GM12892 (cell line): ENCODE measurements at places on chromosomes 7 and 10.

GRCh38 chr10:72459301-72459700 lies 104.6 kb upstream of the DNAJB12 start:
- no peak for DNase-seq

GRCh38 chr10:98366062-98366530 lies 48.9 kb downstream of the PYROXD2 start:
- no peak for DNase-seq

- no peak for DNase-seq
Observed at GRCh38 chr10:6198171-6198570, 4.6 kb upstream of the PFKFB3 start.

DNA sequence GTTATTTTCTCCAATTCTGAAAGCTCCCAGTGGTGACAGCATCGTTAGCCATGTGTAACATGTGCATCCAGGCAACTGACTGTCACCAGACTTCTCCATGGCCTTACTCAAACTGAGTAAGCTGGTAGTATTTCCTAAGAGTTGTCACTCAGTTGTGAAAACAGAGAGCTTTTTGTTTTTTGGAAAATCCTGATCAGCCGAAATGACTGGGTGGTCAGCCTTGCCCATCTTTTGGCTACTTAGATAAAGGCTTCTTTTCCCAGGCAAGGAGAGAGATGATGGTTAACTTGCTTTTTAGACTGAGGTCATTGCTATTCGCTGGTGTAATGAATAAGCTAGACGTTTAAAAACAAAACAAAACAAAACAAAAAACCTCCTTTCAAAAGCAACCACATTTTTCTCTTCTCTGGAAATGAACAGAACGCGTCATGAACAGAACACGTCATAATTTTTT lies 159.5 kb upstream of the KLF14 start:
- no peak for DNase-seq

DNA sequence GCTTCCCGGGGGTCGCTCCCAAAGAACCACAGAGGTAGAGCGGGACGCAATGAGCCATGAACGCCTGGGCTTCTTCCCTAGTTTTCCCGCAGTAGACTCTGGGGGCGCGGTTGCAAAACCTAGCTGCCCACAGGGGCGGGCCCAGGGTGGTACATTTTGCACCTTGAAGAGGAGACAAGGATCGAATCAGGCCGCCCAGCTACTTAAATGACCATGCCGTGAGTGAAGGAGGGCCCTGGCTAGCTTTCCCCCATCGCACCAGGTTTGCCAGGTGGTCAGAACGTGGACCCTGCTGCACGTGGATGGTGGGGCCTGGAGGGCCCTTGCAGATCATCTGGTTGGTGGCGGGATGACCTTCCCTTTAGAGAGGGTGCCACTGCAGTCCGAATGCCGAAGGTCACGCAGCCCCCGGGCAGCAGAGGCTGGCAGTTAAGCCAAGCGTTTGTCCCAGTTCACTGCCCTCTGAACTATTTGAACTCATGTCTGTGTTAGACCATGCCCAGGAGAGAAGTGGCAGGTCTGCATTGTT lies 604 bp upstream of the SHTN1 start:
- peak; percentile 7 for DNase-seq

DNA sequence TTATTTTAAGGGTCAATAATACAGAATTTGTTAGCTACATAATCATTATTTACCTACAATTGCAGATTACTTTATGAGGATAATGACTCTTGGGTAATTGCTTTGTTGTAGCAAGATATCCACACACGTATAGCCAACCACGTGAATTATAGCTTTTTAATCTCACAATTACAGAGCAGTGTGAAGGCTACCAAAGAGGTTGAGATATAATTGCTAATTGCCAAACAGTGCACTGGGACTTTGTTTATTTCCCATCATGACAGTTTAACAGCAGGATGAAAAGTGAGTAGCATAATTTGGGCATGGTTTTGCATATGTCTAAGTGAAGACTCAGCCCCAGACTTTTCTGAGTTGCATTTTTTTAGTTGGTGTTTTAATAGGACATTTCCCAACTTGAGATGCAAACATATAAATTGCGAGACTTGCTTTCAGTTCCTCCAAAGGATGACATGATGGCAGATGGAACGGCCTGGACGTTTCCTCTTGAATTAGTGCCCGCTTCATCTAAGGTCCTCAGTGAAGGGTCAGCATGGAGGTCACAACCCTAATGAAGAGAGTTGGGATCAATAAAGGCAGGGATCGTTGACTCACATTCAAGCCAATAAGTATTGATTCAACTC lies 180.7 kb upstream of the GPR26 start:
- DNase-seq, result no peak

DNA sequence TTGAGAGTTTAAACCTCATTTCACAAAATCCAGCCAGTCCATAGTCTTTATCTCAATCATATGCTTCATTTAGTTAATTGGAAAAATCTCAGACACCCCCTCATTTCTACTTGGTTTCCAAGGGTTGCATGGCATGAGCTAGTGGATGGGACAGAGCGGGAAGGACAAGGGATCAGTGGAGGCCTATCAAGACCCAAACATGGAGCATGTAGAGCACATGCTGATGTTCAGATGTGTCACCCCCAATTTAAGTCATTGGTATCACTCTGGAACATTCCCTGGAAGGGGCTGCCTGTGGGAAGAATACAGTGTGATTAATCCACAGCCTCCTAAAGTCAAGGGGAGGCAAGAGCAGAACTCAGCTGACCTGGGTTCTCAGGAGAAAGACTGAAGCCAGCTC lies 2.3 kb downstream of the C10orf71 start:
- DNase-seq, result no peak

DNA sequence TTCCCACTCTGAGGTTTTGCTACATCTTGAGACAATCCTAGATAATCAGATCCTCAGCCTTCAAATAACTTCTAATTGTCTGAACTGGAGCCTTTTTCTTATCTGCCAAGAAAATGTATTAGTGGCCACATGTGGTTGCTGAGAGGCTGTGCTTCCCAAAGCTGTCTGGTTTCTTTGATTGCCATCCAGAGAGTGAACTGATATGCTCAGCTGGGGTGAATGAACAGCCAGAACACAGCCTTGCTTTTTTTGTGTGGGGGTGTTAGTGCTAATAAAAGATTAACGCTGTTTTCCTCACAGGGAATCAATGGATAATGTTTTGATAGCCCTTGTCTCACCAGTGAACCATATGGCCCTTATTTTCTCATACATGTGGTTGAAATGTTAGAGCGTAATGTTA lies 66.9 kb downstream of the BBS9 start:
- no peak for DNase-seq

- no peak for DNase-seq
Observed at GRCh38 chr10:57202356-57202755, 841.3 kb upstream of the ZWINT start.

DNA sequence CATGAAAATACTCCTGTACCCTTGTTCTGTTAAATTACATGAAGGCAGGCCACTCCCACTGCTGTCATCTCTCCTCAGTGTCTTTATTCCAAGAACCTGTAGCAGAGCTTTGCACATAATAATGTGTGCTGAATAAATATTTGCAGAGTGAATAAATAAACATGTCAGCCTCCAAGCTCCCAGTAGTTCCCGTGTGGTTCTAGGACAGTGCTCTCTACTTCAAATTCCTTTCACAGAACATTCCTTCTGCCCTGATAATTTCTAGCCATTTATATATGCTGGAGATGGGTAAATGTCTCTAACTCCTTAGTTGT lies 20.3 kb upstream of the HYAL4 start:
- no peak for DNase-seq

DNA sequence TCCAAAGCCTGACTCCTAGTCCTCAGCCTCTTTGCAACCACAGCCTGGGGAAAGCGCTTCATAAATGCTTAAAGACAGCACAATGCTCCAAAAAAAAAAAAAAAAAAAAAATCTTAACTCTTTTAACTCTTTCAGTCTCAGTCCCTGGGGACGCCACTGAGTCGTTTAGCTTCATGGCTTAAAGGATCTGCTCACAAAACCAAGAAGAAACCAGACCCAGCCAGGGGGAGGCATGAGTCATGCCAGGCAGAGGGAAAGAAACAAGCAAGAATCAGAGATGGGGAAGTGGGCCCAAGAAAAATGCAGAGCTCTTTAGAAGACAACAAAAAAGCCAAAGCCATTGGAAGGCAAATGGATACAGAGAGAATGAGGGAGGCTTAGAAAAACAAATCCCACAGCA lies 32.5 kb upstream of the DOCK1 start:
- no peak for DNase-seq

DNA sequence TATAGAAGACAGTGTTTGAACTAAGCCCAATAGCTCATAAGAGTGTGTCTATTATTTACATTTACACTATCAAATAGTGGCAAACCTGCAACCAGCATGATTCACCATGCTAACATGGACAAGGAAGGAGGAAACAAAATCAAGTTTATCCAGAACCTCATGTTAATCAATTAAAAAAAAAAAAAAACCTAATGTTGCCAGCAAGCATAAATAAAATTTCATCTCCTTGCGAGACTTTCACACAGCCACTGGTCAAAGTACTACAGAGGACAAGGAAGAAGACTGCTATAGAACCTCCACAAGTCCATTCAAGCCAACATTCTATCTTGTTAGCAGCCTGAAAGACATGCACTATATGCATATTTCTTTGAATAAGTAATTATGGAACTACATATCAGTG lies 9.7 kb downstream of the TM9SF3 start:
- DNase-seq, result no peak

DNA sequence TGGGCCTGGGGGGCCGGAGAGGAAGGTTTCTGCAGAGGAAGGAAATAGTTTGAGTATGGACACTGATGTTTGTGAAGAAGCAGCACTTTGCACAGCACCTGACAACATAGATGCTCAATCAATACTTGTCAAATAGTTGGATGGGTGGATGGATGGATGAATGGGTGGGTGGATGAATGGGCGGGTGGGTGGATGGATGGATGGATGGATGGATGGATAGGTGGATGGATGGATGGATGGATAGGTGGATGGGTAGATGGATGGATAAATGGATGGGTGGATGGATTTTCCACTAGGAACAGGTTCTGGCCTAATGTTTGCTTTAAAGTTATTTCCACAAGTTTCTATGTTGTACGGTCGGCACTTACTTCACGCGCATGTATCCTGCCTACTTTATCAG lies 45.3 kb downstream of the COL17A1 start:
- no peak for DNase-seq

DNA sequence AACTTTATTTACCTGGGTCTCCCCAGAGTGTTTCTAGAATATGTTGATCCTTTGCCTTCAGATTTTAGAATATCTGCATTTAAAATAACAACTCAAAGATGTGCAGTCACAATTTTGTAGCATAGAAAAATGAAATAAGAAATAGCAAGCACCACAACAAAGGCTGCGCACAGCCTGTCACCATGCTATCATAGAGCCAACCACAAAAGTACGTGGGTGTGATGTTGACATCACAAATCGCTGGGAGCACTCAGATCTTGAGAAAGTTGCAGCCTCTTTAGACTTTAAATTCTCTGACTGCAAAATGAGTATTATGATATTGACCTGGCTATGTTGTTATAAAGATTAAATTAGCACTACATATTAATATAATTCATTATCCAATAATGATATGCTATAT lies 177.9 kb downstream of the TNS3 start:
- DNase-seq, result no peak

- no peak for DNase-seq
Observed at GRCh38 chr10:43698156-43698555, 49.5 kb upstream of the ZNF32 start.

DNA sequence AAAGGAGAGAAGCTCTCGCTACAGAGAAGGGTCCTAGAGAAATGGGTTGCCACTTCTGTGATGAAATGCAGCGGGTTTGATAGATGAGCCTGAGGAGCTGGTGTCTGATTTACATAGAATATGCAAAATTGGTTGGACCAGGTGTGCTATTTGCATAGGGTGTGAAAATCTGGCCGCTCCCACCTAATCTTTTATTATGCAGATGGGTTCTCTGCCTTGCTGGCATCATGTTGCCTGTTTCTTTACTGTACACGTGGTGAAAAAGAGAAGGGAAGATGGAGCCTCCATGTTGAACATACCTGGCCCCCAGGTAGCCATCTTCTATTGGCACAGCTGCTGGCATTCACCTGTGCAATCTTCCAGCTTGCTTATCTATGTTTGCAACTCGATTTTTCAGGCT lies 212.2 kb downstream of the ANKRD7 start:
- no peak for DNase-seq

- no peak for DNase-seq
Observed at GRCh38 chr10:48767373-48768143, 82.9 kb downstream of the WDFY4 start.

DNA sequence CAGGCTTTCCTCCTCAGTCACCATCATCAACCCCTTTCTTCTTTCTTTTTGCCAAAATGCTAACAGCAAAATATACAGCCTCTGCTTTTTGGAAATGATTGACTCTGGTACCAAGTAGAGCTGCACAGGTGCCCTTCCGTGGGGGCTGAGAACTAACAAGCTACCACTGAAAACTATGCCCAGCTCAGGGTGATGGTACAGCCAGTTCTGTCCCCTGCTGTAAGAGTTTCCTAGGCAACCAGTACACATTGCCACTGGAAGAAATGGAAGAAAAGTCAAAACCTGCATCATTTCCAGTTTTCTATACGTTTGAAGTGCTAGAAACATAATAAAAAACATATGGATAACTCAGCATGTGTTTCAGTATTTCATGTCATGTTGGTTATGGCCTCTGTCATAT lies 297.5 kb downstream of the PRKG1 start:
- DNase-seq, result no peak

DNA sequence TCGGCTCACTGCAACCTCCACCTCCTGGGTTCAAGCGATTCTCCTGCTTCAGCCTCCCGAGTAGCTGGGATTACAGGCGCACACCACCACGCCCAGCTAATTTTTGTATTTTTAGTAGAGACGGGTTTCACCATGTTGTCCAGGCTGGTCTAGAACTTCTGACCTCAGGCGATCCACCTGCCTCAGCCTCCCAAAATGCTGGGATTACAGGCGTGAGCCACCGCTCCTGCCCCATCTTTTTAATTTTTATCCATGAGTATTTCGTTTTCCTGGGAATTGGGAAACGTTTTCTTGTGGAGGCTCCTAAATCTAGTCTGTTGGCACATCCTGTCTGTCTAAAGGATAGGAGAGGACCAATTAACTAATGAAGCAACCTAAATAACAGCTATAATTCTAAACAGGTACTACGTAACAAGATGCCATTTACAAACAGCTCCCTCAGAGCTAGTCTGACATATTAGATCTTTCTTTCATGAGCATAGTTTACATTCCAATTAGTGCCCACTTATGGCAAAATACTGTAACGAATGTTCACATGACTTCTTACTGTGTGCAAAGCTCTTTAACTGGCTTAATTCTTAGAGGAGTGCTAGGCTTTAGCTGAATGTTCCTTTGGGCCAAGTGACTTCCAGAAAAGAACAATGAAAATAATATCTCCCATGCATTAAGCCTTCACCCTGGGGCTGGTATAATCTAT lies 151.0 kb upstream of the YAE1 start:
- no peak for DNase-seq

DNA sequence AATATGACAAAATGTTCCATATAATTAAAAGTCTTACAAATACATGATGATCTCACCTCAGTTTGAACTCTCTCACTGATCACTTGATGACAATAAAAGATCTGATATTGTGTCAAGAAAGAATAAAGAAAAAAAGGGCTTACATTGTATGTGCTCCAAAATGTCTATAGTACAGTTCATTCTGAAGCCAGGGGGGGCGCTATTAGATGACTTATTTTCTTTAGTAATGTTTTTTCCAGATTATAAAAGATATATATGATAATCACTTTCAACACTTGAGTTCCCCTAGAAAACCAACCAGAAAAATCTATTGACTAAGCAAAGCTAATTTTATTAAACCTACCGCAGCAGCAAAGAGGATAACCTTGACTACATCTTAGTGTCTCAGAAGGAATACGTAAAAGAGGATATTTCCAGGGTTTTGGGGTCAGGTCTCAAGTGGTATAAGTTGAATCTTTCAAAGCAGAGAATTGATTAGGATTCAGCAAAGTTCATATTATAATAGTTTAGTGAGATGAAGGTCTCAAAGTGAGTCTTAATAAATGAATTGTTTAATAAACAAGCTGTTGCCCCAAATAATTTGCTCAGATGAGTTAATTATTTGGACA lies 55.8 kb downstream of the PTN start:
- DNase-seq, result no peak
